Stimulated activated CD4-positive, alpha-beta T cell treated with anti-CD3 and anti-CD28 coated beads, Interleukin-2, amount 100 ng/mL, for 24 hours (primary cell): ENCODE measurements at places on chromosomes 3 and 15.

DNA sequence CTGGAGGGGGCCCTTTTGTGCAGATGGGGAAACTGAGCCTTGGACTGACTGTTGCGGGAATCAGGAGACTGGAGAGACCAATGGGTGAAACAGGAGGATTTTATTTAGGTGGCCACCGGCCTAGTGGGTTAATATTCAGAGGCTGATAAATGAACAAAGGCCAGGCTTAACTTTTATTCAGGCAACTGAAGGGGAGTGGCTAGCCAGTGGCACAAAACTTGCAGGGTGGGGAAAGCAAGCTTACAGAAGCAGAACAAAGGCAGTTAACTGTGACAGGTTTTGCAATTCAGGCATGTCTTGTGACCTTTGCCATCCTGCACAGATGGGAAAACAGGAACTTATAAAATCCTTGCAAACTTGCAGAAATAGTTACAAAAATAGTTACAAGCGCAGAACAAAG lies 24.9 kb upstream of the ACAD9 start:
- DNase-seq, result no peak

DNA sequence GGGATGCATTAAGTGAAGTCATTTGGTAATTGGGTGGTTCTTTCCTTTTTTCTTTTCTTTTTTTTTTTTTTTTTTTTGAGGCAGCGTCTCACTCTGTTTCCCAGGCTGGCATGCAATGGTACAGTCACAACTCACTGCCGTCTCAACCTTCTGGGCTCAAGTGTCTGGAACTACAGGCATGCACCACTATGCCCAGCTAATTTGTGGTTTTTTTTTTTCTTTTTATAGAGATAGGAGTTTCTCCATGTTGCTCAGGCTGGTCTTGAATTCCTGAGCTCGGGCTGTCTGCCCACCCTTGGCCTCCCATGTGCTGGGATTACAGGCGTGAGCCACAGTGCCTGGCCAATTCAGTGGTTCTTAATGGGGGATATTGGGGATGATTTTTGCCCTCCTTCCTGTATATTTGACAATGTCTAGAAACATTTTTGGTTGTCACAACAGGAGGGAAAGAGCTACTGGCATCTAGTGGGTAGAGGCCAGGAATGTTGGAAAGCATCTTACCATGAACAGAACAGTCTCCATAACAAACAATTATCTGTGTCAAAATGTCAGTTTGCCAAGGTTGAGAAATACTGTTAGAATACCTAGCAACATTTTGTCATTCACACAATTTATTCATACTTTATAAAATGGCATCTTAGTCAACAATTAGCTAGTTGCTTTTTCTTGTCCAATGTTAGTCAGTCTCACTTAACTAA lies 79.4 kb upstream of the CNTN3 start:
- no peak for DNase-seq

GRCh38 chr3:141426404-141427034 lies 58.2 kb downstream of the ZBTB38 start:
- DNase-seq, result no peak

- DNase-seq, result no peak
These were observed 10.8 kb downstream of the CDAN1 start for GRCh38 chr15:42726114-42726513.

GRCh38 chr3:14208977-14209394 lies 30.4 kb downstream of the LSM3 start:
- no peak for DNase-seq

GRCh38 chr15:91289324-91289723 lies 189.3 kb downstream of the SV2B start:
- DNase-seq, result no peak

DNA sequence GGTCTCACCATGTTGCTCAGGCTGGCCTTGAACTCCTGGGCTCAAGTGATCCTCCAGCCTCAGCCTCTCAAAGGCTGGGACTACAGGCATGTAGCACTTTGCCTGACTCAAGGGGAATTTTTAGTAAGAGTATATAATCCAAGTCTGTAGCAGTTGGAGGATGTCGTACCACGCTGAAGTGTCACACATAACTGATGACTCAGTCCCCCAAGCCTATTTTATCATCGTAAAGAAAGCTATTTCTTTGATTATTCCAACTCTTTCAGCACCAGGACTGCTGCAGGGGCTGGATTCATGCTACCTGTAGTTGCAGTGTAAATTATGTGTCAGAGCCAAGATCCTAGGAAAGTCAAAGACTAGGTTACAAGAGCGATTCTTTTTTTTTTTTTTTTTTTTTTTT lies 1.4 kb upstream of the PRKCI start:
- DNase-seq, result no peak

- no peak for DNase-seq
These were observed 160.1 kb upstream of the BHLHE40 start for GRCh38 chr3:4818986-4819693.

DNA sequence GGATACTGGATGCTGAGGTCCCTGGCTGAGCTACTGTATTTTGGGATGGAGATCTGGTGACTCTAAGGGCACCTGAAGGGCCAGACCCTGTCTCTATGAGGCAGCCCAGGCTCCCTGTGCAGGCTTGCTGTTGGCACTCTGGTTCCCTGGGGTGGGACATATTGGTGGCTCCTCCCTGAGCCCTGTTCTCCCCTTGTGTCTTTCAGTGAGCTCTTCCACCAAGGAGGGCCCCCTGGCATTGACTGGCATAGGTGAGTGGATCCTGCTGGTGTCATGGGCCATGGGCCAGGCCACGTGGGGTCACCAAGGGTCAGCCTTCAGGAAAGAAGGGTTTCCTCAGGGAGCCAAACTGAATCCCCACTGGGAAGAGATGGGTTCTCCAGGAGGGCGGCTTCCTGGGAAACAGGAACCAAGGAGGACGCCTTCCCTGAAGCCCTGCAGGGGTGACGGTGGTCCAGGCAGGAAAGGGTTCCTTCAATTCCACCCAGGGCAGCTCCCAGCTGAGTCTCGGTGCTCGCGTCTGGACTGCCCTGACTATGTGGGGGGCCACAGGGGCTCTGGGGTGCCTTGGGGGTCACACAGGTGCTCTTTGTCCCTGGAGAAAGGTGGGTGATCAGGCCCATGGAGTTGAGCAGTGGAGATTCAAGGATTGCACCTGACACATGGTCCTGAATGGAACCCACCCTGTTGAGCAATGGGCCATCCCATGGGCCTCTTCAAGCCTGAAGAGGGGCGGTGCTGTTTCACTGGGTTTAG lies 220.4 kb downstream of the SNRPN start:
- peak; percentile 4 for DNase-seq

DNA sequence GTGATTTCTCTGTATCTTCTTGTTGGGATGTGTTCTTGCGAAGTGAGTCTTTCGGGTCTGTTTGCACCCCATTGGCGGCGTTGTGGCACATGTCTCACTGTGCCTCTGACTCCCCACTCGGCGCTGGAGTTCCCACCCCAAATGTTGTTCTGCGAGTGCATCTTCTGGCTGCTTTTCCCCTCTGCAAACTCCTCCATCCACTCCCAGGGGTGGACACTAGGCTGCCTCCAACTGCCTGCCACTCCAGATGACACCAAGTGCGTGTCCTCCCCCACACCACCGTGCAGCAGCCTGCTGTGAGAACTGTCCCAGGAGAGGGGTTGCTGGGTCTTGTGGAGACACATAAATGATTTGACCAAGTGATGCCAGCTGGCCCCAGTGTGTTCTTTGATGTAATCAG lies 17.6 kb downstream of the EFCC1 start:
- DNase-seq, result no peak

DNA sequence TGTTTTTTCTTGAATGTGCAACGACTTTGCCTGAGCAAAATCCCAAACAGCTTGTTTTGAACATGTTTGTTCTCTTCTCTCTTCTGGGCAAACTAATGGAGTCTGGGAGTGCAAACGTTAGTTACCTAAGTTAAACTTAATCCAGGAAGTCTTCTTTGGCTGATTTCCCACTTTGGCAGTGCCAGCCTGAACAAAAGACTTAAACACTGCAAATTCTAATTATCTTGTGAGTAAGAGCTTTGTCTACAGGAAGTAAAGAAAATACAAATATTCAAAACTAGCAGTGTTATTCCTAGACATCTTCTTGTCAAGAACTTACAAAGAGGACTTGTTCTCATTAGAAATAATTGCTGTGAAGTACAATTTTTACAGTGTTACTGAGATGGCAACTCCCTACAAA lies 16.7 kb upstream of the DENND6A start:
- DNase-seq, result no peak

DNA sequence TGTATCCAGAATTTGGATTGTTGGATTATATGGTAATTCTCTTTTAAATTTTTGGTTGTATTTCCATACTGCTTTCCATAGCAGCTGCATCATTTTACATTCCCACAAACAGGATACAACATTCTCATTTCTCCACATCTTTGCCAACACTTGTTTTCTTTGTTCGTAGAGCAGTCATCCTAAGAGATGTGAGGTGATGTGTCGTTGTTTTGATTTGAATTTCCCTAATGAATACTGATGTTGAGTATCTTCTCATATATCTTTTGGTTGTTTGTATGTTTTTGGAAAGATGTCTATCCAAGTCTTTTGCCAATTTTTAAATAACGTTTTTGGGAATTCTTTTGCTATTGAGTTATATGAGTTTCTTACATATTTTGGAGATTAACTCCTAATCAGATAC lies 93.6 kb downstream of the GMNC start:
- no peak for DNase-seq

- DNase-seq, result no peak
These were observed 79.4 kb downstream of the SMAD3 start for GRCh38 chr15:67144609-67145311.

DNA sequence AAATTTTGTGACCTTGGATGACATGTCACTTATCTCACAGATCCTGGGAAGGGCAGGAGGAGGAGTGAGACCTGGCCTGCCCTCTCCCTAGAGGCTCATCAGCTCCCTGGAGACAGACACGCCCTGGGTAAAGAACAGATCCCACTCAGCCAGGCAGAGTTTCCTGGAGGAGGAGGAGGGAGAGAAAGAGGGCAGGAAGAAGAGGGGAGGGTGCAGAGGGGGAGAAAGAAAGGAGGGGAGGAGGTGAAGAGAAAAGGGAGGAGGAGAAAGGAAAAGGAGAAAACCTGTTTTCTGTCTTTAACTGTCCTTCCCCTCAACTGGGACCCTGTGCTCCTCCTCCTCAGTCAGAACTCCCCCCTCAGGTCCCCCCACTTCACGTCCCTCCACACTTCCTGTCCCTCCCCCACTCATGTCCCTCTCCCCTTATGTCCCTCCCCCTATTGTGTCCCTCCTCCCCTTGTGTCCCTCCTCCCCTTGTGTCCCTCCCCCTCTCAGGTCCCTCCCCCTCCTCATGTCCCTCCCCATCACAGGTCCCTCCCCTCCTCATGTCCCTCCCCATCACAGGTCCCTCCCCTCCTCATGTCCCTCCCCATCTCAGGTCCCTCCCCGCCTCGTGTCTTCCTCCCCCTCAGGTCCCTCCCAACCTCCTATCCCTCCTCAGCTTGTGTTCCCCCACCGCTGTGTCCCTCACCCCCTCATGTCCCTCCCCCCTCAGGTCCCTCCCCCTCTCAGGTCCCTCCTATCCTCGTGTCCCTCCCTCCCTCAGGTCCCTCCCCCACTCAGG lies 52.3 kb upstream of the CGNL1 start:
- DNase-seq, result no peak

GRCh38 chr3:41141433-41142167 lies 57.7 kb upstream of the CTNNB1 start:
- DNase-seq, result no peak

GRCh38 chr15:25345943-25346342 lies 92.9 kb downstream of the UBE3A start:
- DNase-seq, result no peak

GRCh38 chr15:93452537-93453211 lies 363.7 kb upstream of the RGMA start:
- no peak for DNase-seq

- DNase-seq, result no peak
These were observed 18.3 kb downstream of the ACAA1 start for GRCh38 chr3:38118421-38119247.

DNA sequence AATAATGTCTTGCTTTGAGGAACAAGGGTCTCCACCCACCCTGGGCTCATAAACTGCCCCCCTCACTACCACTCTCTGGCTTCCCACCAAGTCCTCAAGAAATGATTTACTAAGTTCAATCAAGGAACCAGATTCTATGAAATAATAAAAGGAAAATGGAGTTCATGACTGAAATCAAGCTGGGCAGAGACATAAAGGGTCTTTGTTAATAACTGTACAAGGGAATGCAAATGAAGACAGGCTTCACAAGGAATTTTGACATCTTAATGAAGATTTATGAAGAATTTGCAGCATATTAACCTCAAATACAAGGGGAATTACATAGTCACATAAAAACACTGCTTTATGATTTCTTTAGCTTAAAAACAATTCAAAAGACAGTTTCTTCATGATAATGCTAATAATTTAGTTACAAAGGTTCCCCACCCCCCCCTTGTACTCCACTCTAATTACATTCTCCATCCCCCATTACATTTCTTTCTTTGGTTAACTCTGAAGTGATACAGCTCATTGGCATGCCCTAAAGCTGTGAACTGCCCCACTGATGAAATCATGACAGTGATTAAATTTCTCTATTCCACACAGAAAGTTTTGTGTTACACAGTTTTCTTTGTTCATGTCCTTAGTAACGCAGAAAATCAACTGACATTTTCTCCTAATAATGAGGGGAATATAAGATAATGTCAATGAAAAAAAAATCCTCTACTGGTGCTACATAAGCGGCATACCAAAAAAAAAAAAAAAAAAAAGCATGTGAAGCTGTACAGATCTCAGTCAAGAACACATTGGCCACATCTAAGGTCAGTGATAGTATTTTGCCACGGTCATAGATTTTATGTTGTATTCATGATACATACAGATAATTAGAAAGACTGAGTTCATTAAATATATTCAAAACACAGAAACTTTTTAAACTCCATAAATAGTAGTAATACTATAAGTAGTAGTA lies 54.4 kb downstream of the WWTR1 start:
- DNase-seq, result no peak

DNA sequence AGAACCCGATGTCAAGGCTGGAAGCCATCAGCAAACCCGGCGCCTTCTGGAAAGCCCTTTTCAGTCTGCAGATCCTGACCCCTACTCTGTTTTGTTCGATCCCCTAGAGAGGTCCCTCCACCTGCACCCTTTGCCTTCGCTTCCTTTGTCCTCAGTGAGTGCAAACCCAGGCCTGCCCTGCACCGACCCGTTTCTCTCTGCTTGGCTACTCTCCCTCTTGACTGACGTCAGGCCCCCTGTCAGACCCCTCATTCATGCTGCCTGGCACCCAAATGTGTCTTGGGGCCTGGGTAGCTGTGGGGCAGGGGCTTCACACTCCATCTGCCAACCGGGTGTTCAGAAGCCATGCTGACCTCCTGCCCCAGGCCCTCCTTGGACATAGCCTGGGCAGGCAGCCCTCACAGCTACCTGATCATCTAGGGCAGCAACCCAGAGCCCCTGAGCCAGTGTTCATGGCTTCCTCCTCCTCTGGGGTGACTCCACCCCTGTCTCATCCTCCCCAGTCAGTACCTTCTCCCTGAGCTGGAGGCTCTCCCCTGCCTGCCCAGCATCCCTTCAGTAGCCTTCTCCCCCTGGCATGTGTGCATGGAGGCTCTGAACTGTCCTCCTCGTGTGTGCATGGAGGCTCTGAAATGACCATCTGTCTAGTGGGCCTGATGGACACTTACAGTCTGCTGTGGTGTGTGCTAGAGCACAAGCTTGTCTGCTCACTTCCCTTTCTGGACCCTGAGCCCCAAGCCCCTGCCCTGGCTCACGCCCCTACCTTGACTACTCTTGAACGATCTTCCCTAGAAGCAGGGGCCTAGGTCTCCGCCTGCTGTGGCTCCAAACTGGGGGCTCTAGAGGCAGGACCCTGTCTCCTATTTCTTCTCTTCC lies 69.4 kb downstream of the EXOG start:
- DNase-seq, result no peak

GRCh38 chr3:172586436-172586835 lies 63.2 kb upstream of the TNFSF10 start:
- DNase-seq, result no peak
